ENCODE measurements at places on chromosomes 16 and 17.

- no peak for DNase-seq
These were observed 105.1 kb upstream of the METRNL start for GRCh38 chr17:82974136-82974952.

DNA sequence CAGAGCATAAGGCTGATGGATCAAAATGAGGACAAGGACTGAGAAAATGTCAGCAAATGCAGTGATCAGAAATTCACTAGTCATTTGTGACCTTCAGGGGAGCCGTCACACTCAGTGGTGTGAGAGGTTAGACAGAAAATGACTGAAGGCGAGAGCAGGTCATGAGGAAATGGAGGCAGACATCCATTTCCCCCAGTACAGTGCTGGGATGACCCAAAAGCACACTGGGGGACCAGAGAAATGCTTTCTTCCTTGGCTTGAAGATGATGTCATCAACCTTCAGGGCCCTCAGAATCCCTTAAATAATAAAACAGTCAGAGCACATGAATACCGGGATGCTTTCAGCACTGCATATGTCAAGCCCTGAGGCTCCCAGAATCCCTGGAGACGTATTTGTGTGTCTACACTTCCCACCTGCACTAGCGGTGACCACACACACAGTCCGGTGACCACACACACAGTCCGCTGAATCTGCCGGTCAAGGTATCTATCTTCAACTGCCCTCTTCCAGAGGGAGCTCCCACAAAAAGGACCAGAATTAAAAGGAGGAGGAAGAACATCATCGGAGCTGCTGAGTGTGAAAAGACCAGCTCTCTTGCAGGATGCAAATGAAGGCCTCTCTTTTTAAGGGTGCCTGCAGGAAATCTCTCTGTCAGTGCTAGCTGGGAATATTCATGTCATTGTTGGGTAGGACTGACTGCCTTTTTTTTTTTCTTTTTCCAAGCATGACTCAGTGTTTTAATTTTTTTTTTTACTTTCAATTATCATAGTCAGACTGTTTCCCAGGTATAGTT lies 8.2 kb downstream of the UBE2O start:
- no peak for DNase-seq

- DNase-seq: no peak
These were observed 539 bp downstream of the IFT20 start for GRCh38 chr17:28334666-28335200.

- DNase-seq: no peak
These were observed 113.5 kb downstream of the CBLN1 start for GRCh38 chr16:49168126-49168525.

- no peak for DNase-seq
These were observed 144.8 kb downstream of the CDH8 start for GRCh38 chr16:61891460-61891859.

DNA sequence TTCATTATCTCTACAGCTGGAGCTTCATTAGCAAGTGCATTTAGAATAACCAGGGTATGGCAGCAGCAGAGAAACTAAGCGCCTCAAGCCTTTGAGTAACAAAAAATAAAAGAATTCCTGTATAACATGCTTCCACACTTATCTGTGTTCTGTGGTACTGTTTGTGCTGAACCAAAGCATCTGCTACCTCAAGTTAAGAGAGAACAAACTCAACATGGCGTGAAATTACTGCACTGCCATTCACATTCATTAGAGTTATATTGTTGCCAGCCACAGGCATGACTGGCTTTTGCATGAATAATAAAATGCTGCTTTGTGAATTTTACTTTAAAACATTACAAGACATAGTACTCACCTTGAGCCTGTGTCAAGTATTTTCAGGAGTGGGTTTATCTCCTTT lies 76.6 kb downstream of the NLK start:
- DNase-seq: no peak

GRCh38 chr16:31129568-31130335 lies 5.8 kb downstream of the PRSS8 start:
- DNase-seq: no peak

DNA sequence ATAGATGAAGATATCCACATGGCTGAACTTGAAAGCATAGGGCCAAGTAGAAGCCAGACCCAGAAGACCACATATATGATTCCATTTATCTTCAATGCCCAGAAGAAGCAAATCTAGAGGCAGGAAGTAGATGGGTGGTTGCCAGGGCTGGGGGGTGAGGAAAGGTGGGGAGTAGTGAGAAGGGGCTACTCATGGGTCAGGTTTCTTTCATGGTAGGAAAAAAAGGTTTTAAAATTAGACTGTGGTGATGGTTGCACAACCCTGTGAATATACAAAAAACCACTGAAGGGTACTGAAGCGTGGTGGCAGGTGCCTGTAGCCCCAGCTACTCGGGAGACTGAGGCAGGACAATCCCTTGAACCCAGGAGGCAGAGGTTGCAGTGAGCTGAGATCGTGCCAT lies 5.4 kb downstream of the CD2BP2 start:
- no peak for DNase-seq

GRCh38 chr17:35799942-35800341 lies 4.5 kb upstream of the MMP28 start:
- DNase-seq: no peak

GRCh38 chr17:38556239-38556638 lies 49.5 kb downstream of the SRCIN1 start:
- no peak for DNase-seq

GRCh38 chr17:66426397-66427033 lies 124.1 kb downstream of the PRKCA start:
- peak; percentile 8 for DNase-seq

DNA sequence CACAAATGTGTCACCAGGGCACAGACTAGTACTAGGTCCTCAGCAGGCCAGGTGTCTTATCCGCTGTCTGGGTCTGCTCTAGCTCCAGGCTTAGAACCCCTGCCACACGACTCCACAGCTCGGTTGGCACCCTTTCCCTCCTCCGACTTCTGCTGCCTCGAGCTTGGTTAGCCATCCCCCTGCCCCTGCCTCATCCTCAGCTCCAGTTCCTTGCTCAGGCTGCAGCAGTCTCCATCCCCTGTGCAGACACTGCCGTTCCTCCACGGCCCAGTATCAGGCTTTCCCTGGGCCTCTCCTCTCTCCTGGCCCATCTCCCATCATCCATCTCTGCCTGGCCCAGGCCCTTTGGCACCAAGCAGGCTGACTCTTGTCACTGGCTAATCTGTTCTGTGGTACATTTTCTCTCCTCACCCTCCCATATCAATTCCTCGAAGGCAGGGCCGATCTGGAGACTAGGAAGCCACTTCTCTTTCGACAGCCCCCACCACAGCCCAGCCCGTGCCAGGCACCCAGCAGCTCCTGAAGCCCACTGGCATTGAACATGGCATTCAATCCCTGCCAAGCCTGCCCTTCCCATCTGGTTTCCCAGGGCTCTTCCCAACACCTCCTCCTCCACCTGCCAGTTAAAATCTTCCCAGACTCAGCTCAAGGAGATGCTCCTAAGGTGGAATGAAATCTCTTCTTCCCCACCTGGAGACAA lies 1.4 kb upstream of the GRN start:
- no peak for DNase-seq

DNA sequence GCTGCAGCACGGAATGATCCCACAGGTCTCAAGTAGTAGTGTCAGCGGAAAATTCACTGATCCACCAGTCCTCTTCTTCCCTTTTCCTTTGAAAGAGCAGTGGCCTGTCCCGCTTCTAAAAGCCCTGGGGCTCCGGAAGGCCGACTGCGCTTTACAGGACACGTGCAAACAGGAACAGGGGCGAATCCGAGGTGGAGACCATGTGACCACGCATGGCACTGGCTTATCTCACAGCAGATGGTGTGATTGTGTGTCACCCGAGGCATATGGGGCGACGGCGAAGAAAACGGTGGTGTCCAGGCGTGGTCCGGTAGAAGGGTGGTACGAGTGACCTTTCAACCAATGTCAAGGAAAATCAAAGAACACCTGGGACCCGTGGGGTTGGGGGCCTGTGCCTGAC lies 12.0 kb upstream of the KCNJ18 start:
- no peak for DNase-seq

DNA sequence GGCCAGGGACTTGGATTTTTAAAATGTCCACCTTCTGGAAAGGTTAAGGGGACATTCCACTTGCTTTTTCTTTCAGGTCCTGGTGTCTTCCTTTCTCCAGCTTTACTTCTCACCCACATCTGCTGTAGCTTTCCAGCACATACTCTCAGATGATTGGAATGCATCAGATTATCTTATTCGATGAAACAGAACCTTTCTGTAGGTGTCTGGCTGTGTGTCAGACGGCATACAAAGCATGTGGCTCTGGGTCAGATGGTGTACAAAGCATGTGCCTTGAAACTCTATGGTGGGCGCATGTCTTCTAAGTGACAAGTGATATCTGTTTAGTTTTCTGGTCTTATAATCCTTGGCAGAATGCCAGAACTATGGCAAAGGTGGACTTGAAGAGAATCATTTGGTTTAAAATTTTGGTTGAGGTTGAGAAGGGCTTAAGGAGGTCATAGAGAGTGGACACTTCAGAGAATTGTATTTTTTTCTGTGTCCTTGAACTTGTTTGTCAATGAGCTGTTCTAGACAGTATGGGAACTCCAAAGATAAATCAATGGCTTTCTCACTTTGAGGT lies 125.3 kb downstream of the FTO start:
- DNase-seq: no peak

DNA sequence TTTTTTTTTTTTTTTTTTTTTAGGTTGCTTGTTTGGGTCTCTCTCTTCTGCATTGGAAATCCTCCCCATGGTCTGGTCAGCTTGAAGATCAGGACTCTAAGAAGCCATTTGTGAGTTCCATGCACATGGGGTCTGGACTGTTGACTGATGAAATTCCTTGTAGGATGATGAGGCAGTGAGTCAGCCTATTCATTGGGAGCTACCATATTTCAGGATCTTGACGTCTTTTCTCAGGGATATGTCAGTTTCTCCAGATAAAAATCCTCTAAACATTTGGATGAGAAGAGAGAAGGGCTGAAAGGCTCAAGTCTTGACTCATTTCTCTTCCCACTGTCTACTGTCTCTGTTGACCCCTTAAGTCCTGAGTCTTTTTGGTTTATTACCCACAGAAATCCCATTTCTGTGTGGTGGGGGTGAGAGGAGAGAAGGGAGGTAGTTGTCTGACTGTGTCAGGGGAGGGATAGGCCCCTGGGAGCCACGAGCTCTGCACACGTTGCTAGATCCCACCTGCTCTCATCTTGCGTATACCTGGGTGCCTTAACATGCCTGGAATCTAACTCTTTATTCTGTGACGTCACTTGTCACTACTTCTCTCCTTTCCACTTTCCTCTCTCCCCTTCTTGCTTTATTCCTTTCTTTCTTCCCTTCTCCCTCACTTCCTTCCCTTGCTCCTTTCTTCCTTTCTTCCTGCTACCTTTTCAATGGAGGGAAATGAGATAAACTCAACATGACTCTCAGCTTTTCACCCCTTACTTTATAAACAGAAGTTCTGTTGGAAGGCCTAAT lies 333.1 kb upstream of the XYLT1 start:
- no peak for DNase-seq

DNA sequence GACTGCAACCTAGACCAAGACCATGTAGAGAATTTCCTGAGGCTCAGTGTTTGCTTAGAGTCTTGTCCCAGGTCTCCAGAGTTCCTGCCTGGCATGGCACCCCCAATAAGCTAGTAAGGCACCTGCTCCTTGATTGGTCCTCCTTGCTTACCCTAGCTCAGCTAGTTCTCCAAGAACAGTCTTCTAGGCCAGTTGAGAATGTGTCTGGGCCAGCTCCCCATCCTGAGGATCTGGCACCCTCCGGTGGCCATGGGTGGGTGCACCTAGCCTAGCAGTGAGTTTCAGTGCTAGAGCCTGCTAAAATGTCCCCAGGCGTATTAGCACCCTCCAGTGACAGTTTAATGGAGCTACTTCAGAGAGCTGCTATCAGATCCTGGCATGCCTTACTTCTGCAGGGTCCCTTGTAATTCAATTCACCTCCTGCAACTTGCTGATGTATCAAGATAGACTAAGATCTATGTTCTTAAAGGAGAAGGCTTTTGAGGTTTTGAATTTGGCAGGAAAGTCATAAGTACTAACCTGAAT lies 44.4 kb upstream of the MED13 start:
- no peak for DNase-seq

- no peak for DNase-seq
These were observed 9.9 kb upstream of the GUCY2D start for GRCh38 chr17:7992516-7992915.

- DNase-seq: no peak
These were observed 46.6 kb upstream of the LYRM9 start for GRCh38 chr17:27939474-27940465.

DNA sequence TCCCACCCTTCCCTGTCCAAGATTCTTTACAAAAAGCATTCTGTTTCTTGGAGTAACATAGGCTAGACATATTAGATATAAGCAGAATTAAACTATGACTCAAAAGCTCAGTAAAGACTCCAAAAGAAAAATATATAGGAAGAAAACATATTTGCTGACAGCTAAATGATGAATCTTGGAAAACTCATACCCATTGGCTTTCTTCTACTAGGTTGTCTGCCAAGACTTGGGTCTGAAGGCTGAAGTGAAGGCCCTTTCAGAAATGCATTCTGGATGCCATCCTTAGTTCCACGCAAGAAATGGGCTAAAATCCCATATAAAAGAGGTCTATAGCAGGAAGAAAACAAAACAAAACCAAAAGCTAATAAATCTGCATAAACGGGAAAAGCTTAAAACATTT lies 15.1 kb downstream of the CEP20 start:
- no peak for DNase-seq

DNA sequence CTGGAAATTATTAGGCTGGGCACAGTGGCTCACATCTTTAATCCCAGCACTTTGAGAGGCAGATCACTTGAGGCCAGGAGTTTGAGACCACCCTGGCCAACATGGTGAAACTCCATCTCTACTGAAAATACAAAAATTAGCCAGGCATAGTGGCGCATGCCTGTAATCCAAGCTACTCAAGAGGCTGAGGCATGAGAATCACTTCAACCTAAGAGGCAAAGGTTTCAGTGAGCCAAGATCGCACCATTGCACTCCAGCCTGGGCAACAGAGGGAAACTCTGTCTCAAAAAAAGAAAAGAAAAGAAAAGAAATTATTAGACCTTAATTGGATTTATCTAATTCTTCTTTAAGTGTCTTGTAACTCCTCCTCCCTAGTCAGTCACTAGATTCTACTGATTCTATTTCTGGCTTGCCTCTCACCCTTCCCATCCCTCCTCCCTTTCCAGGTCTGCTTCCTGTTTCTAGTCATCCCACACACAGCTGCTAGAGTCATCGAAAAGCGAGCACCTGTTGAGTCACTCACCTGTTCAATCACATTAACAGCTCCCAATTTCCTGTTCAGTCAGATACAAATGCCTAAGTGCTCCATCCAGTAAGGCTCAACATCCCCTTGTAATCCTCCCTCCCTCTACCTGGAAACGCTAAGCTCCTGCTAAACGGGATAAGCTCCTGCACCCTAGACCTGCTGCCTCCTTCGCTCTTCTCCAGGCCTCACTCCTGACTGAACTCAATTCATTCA lies 34.6 kb downstream of the ERN1 start:
- DNase-seq: no peak

All from activated CD4-positive, CD25-positive, alpha-beta regulatory T cell (primary cell).